Kidney epithelial cell (primary cell): ENCODE measurements at places on chromosomes 5 and 9.
A peak's percentile ranks its signal among the peaks of the same experiment; 100 is the strongest.

DNA sequence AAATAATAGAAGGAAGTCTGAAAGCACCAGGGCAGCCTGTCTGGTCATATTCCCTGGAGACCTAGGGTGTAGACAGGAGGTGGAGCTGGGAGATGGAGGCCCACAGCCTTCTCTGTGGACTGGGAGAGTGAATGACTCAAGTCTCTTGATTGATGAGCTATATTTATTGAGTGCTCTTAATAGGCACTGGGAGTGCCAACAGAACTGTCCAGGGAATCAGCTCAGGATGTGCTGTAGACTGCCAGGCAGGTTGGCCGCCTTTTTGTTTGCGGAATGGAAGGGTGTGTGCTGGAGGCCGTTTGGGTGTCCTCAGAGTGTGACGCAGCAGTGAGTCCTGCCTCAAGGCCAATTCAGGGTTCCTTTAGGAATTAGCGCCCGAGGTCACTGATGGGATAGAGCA is 33.4 kb upstream of the POMT1 start:
- no peak for DNase-seq

DNA sequence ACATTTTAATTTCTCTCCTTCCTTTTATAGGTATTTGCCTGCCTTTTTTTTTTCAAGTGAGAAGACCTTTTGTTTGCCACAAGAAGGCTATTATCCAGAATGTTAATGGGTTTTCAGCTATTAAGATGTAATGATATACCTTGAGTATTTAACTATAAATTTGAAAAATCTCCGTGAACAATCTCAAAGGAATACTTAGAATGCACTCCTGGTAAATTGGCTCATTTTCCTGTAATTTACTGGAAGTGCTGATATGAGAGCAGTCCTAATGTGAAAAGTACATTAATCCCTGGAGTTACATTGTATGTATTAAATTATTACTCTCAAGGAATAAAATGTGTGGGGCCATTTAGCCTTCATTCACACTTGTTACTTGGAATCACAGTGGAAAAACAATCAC is 32.4 kb downstream of the AOPEP start:
- DNase-seq = no peak

GRCh38 chr5:180304431-180305375 is 12.8 kb upstream of the MAPK9 start:
- no peak for DNase-seq

GRCh38 chr9:131693651-131694597 is 46.0 kb downstream of the RAPGEF1 start:
- DNase-seq = no peak

DNA sequence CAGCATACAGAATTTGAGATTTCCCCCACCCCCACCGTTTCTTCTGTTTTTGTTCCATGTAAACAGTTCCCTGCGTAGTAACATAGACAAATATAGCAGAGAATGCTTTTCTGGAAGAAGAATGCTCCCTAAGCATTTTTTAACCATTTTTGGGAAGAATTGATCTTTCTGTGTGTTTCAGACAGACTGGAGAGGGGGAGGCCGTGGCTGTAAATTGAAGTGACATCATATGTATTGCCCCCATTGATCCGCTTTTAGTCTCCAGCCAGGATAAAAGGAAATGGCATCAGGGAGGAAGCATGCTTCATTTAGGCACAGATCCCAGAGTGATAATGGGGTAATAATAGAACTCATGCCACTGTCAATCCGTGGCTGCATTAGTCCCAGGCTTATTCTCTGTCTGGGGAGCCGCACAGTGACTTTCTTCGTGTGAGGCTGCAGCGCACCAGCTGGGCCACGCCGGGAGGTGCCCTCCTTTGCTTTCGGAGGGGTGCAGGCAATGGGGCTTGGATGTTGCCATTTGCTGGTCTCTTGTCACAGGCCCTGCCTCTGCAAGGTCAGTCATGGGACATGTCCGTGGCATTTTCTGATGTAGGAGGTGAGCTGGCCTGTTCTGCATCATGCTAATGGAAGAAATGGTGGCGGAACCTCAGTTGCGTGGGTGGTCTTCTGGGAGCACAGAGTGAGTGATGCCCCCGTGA is 261.5 kb downstream of the FANCC start:
- DNase-seq = no peak

GRCh38 chr9:90821697-90822096 is 20.1 kb downstream of the SYK start:
- peak; percentile 18 for DNase-seq

DNA sequence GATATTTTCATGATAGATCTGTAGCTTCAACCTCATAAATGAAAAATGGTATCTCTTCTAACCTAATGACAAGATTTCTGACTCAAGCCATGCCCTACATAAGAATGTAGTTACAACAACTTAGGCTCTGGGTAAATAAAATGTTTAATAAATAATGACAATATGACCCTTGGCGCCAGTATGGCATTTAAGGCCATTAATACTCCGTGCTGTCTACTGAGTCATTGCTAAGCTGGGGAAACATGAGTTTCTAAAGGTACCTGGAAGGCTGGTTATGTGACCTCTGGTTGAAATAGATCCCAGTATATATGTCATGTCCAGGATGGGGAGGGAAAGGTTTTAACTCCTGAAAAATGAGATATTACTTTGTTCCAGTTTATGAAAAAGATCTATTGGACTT is 58.0 kb upstream of the CEMIP2 start:
- no peak for DNase-seq

DNA sequence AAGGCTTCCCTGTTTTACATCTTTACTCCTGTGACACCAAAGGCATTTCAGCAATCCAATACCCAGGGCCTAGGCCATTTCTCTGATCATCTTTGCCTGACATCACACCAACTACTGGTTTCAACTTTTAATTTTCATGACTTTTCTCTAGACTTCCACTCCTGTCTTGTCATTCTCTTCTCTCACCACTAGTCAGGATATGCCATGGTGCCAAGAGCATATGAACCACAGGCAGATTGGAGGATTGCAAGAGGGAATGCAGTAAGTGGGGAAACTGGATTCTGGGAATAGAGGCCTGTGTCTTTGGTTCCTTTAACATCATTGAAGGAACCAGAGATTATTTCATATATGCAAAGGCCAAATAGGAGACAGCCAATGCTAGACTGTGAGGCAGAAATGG is 69.3 kb downstream of the ANKRD31 start:
- DNase-seq = no peak

DNA sequence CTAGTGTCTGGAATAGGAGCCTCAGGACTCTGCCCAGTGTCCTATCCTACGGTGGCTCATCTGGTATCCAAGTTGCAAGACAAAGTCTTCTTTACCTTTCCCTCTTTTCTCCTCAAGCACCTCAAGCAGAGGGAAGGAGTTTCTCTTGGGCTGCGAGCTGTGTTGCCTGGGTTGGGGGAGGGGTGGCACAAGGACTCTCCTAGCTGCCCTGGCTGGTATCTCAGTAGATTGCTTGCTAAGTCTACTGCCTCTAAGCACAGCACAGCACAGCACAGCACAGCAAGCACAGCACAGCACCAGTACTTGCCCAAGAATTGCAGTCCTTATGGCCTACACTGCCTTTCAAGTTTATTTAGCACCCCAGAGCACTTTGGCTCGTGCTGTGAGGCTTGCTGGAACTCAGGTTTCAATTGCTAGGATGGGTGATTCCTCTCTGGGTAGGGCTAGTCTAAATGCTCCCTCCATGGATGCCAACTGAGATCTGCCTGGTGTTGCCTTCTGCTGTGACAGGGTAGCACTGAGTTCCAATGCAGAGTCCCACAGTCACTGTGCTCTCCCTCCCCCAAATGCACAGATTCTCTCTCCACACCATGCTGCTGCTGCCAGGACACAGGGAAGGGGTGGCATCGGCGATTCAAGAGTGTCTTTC is 213.1 kb upstream of the POU5F2 start:
- DNase-seq = no peak

GRCh38 chr5:76943006-76943405 is 9.8 kb upstream of the CRHBP start:
- no peak for DNase-seq

DNA sequence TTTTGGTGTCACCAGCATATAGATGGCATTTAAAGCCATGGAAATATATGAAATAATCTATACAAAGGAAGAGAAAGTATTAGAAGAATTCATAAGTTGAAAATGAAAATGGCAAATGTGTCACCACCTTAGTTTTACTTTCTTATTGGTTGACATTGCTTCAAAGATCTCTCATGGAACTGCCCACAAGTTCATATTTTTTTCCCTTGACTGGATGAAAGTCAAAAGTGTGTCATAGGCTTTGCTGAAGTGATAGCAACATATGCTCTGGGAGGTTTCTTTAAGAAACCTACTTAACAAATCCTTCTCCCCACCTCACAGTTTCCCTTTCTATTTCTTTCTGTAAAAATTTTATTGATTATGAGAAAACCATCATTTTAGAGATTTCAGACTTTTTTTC is 127.2 kb downstream of the VPS13A start:
- DNase-seq = no peak

DNA sequence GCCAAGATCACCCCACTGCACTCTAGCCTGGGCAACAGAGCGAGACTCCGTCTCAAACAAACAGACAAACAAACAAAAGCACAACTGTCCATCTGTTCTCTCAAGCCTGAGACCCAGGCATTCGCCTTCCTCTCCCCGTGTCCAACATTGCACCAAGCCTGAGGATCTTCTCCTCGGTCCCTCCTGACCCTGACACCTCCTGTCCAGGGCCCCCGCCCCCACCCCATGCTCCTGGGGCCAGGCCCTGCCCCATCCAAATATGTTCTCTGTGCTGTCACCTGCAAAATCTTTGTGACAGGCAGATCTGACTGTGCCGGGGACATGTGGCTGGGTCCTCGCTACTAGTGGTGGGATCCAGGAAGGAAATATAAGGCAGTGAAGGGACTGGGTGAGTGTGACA is 33.4 kb upstream of the UNC5A start:
- DNase-seq = no peak

DNA sequence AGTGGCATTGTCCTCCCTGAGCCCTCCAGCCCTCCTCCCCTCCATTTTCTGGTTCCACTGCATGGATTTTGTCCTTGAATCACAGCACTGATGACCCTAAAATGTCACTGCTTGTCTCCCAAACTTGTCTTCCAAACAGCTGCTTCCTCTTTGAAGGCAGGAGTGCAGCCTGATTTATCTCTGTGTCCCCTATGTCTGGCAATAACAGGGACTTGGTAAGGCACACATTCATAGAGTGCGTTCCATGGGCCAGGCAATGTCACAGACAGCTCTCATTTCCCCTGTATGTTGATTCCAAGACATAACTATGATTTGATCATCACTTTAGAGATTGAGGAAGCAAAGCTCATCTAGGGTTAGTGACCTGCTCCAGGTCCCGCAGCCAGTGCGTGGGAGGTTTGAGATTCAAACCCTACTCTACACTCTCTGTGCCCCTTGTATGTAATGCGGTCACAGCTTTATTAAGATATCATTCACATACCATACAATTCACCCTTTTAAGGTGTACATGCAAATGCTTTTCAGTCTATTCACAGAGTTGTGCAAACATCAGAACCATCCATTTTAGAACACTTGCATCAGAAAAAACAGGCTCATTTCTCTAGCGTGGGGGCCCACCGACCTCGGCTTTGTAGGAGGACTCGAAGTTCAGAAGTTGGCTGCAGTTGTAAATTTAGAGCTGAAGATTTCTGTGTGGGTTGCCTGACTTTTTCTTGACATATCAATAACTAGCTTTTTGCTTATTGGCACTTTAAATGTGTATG is 28.4 kb upstream of the BOD1 start:
- DNase-seq = no peak

- no peak for DNase-seq
Observed at GRCh38 chr5:79590396-79590999, 21.7 kb upstream of the TENT2 start.

GRCh38 chr5:168672888-168673287 is 93.7 kb upstream of the PANK3 start:
- DNase-seq = no peak

- DNase-seq = no peak
Observed at GRCh38 chr9:32882705-32883104, 99.4 kb downstream of the TMEM215 start.

- no peak for DNase-seq
Observed at GRCh38 chr9:92963831-92964606, 16.7 kb downstream of the FGD3 start.

DNA sequence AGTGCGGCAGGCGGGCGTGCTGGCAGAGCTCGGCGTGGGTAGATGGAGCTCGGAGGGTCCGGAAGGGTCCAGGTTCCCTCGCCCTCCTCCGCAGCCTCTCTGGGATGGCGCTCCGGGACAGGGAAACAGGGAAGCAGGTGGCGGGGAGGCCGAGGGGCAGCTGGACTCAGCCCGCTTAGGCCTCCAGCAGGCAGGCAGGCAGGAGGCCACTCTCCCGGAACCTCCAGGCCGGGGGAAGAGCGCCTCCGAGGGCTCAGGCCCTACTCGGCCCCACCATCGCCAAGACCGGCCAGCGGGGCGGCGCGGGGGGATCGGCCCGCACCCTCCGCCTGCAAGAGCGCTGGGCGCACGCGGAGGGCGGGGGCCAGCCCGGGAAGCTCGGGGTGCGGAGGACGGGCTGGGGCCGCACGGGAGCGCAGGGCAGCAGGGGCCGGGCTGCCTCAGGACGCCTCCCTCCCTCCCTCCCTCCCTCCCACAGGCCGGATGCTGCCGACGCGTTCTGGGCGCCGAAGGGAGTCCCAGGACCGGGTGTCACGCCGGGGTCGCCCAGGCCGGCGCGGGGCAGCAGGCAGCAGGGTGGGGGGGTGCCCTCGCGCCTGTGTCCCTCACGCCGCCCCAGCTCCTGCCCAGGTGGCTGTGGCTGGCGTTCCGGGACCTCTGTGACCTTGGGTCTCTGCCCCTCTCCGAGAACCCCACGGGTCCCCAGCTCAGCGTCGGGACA is 977 bp downstream of the MGAT4B start:
- no peak for DNase-seq

- DNase-seq = no peak
Observed at GRCh38 chr9:90724880-90725279, 76.7 kb upstream of the SYK start.

DNA sequence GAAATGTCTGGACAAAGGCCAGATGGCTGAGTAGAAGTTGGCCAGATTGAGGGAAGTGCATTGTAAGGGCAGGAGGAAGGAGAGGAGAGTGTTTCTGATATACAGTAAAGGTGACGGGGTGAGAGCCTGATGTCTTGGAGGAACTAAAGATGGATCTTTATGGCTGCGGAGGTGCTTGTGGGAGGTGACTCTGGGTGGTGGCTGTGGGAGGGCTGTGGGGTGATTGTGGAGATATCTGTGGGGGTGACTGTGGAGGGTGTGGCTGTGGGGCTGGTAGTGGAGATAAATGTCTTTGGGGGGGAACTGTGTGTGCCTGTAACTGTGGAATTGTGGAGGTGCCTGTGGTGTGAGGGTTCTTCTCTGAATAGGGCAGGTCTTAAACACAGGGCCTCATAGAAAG is 121.4 kb downstream of the CMYA5 start:
- no peak for DNase-seq

- no peak for DNase-seq
Observed at GRCh38 chr5:50415912-50416311, 25.2 kb downstream of the EMB start.

GRCh38 chr9:127815512-127816361 is 13.1 kb downstream of the FPGS start:
- no peak for DNase-seq
